Activated T-helper 17 cell treated with anti-CD3 and anti-CD28 coated beads, Interleukin-2, amount 50 U/mL, for 72 hours (primary cell): ENCODE measurements at places on chromosomes 3 and 15.

DNA sequence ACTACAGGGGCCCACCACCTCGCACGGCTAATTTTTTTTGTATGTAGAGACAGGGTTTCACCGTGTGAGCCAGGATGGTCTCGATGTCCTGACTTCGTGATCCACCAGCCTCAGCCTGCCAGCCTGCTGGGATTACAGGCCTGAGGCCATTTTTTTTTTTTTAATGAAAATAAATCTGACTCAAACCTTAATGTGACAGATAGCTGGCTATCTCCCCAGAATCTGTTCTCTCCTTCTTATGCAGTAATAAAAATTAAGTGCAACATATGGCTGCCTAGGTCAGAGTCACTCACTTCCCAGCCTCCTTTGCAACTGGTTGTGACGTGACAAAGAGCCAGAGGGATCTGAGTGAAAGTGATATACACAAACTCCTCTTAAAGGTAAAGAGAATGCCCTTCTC, 53.0 kb downstream of the ZNF148 start:
- no peak for ATAC-seq

DNA sequence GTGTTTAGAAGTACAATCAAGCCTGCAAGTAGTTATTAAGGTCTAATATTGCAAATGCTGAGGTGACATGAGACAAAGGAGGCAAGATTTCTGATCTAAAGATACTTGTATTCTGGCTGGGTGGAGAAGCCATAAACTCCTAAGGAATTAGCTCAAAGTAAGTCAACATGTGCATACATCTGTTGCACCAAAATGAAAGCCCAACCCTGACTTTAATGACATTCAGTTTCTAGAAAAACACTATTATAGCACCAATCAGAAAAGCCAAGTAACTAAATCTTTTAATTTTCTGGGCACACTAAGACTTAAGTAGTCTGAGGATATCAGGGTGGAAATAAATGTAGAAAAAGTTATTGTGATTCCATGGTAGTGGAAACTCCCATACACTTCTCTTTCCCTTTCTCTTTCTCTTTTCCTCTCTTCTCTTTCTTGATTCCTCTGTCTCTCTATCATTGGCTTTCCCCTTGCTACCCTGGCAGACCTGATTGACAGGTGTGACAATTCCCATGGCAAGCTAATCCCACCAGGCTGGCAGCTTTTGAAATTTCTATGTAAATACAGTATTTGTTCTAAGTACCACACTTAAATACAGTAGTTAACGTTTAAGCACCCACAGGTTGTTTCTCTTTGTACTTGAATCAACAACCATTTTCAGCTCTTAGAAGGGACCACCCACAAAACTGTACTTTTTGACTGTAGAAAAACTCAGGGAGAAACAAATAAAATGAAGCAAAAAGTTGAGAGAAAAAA, 528.4 kb upstream of the SEMA6D start:
- no peak for ATAC-seq

- ATAC-seq, result no peak
Measured at GRCh38 chr3:134859341-134859740, 64.3 kb downstream of the EPHB1 start.

DNA sequence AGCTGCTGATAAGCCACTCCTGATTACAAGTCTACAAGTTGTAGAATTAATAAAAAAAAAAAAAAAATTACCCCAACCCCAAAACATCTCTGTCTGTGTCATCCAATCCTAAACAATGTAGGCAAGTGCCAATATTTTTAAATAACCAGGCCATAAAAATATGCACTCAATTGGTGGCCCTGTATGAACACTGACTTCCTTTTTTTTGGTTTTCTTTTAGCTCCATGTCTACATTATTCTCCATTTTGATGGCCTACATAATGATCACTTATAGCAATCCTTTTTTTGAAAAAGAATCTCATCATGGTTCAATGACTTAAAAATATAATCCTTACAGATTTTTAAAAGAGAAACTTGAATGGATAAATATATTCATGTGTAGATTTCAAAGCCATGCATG, 72.1 kb downstream of the FOXP1 start:
- ATAC-seq, result no peak

DNA sequence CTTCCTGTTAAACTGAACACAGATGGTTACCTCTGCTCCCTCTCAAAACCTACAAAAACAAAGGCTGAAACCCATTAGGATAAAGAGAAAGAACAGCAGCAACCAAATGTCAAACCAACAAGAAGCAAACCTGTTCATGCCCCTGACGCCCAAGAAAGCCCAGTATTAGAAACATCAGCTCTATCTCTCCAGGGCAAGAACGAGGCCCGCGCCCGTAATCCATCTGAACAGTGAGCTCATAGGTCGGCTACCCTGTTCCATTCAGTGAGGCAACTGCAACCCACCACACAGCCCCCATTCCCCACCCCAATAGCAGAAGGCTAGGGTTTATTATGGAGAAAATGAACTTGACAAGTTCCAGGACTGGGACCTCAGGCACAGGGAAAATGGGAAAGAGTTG, 10.0 kb downstream of the LSG1 start:
- no peak for ATAC-seq
